Caco-2 (cell line): ENCODE measurements at places on chromosomes 1 and 21. TPM values are rescaled to one million over a fixed set of nuclear protein-coding genes. Genes with fewer than 3 reads are reported as not detected.

DNA sequence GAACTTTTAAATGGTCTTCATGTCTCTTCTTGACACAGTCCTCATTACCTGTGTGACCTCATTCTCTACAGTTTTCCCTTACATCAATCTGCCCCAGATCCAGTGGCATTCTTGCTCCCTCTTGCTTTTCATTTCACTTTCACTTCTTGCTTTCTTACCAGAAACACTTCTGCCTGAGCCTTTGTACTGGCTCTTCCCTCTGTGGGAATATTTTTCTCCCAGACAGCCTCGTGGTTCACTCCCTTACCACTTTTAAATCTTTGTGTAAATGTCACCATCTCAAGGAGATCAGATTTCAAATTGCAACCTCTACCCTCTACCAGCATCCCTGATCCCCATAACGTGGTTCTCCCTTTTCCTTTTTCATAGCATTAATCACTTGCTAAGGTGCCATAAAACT is 73.2 kb downstream of the DISC1 start:
- H3K27me3 ChIP-seq = no peaks in the 10 kb centered on the region
- H3K27ac ChIP-seq = no peak overlapping the region
- H3K4me3 ChIP-seq = no peak overlapping the region
- no peaks in the 10 kb centered on the region for H3K36me3 ChIP-seq
- no peak for DNase-seq

- DNase-seq = no peak
- no peak overlapping the region for H3K4me3 ChIP-seq
- no peaks in the 10 kb centered on the region for H3K36me3 ChIP-seq
- peaks cover 4% of the 10 kb centered on the region; the same call in 1 of the 2 replicates for H3K4me1 ChIP-seq
Observed at GRCh38 chr21:37088186-37088735, 15.2 kb downstream of the TTC3 start.

GRCh38 chr1:177909416-177909815 is 60.4 kb downstream of the SEC16B start:
- no peaks in the 10 kb centered on the region for H3K27me3 ChIP-seq
- no peak overlapping the region for H3K27ac ChIP-seq
- no peaks in the 10 kb centered on the region for H3K36me3 ChIP-seq
- no peak overlapping the region for H3K4me3 ChIP-seq
- no peak for DNase-seq

The UBXN10 gene
- 0.05 and 0.07 TPM in 2 replicates for total RNA-seq

The LAD1 gene
- total RNA-seq = 77.2 and 80.5 TPM in 2 replicates

The MFSD2A gene
- 2.2 TPM in 2 replicates for total RNA-seq
